Activated T-cell treated with anti-CD3 and anti-CD28 coated beads, Interleukin-2, amount 50 U/mL, for 1 hour (primary cell): ENCODE measurements at places on chromosomes 7 and 10.
A peak's percentile ranks its signal among the peaks of the same experiment; 100 is the strongest.

DNA sequence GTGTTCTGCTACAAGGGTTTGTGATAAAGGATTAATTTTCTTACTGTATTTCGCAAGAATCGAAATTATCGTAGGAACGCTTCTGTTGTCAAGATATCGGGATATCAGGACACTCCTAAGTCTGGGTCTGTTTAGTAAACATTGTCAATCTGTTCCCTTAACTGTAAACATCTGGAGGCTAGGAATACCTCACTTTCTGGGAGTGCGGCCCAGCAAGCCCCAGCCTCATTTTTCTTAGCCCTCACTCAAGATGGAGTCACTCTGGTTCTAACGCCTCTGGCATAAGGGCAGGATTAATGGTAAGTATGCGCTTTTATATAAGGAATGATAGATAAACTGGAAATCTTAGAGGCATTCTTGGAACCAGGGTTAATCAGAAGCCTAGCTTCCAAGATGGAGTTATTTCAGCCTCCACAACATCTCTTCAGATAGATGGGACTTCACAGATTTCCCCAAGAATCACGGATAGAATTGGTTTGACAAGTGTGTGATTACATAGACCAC is 30.1 kb upstream of the CCL24 start:
- DNase-seq = no peak

DNA sequence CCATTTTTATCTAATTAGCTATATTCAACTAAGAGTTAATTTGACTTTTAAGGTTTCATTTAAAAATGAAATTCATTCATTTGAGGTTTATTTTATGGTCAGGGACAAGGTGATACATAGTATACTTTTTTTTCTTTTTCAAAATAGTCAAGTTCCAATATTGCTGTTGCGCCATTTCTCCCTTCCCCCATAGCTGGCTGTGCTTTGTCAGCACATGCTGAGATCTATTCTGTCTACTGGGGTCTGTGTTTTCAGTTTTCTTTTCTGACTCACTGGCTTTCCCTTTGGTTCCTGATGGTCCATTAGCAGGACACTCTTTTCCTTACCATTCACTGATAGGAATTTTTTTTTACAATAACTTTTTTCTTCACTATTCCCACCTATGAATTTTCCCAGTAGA is 336.4 kb upstream of the TMEM229A start:
- DNase-seq = no peak

GRCh38 chr7:44044315-44045225 is at the start of gene DBNL:
Gene DBNL (plus strand): TSS chr7:44044702. CDS start chr7:44044738, 36 bp downstream.
- peak; percentile 88 for DNase-seq

- DNase-seq = peak; percentile 53
Observed at GRCh38 chr7:21944616-21945453, 864 bp downstream of the CDCA7L start.

GRCh38 chr10:472241-472910 is 217.1 kb downstream of the DIP2C start:
- DNase-seq = no peak

DNA sequence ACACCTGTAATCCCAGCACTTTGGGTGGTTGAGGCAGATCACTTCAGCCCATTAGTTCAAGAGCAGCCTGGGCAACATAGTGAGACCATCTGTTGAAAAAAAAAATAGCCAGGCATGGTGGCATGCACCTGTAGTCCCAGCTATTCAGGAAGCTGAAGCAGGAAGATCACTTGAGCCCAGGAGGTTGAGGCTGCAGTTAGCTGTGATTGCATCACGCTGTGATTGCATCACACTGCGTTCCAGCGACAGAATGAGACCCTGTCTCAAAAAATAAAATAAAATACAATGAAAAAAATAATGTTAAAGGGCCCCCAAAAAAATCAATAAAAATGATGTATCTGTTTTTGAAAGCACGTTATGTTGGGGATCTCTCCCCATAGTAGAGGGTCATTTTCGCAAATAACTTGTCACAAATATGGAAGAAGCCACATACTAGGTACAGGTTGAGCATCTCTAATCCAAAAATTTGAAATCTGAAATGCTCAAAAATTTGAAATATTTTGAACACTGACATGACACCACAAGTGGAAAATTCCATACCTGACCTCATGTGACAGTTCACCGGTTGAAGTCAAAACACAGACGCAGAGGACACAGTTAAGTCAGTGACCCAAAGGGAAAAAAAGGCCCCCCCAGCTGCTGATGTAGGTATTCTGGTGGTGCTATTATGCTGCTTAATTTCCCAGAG is 9.5 kb downstream of the CISD1 start:
- no peak for DNase-seq

DNA sequence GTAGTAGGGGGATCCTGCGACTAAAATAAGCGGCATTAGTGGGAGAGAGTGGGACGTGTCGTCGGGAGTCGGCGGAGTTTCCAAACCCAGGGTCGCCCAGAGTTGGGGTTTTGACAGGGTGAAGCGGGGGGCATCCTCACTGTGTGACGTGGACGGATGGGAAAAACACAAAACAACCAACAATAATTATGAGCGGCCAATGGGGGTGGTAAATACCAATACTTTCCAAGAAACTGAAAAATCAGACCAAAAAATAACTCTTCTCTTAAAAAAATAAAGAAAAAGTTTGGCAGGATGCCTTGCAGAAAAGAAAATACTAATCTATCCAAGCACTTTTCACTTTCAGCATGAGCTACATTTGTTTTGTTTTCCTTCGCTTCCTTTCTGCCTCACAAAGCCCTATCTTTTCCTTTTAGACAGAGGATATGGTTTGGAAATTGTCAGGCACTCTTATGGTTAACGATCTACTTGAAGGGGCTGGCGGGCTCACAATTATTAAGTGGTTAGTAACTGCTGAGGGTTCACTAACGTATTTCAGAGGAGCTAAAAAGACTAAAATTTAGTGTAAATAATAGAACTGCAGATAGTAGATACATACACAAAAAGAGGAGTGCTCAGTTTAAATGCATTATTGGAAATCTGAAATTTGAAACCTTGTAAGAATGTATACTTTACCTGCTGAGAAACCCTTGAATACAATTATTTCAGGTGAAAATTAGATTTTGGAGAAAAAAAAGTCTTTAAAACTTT is 802 bp upstream of the CDK6 start:
- peak; percentile 39 for DNase-seq

- DNase-seq = no peak
Observed at GRCh38 chr7:104296900-104297299, 31.5 kb upstream of the LHFPL3 start.

GRCh38 chr10:112215342-112215774 is 31.8 kb upstream of the GPAM start:
- DNase-seq = no peak

- no peak for DNase-seq
Observed at GRCh38 chr10:76177936-76178335, 746.5 kb downstream of the LRMDA start.

DNA sequence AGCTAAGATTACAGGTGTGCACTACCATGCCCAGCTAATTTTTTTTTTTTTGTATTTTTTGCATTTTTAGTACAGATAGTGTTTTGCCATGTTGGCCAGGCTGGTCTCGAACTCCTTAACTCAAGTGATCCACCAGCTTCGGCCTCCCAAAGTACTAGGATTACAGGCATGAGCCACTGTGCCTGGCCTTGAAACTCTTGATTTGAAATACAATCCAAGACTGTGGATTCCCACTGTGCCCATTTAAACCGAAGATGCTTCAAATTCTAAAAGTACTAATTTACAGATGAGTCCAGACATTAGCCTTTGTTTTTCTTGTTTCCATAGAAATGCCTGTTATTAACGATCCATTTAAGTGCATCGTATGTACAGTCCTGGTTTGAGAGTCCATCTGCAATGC is 130.9 kb downstream of the CACNA2D1 start:
- DNase-seq = no peak

- no peak for DNase-seq
Observed at GRCh38 chr10:103181244-103181643, 11.8 kb downstream of the NT5C2 start.

DNA sequence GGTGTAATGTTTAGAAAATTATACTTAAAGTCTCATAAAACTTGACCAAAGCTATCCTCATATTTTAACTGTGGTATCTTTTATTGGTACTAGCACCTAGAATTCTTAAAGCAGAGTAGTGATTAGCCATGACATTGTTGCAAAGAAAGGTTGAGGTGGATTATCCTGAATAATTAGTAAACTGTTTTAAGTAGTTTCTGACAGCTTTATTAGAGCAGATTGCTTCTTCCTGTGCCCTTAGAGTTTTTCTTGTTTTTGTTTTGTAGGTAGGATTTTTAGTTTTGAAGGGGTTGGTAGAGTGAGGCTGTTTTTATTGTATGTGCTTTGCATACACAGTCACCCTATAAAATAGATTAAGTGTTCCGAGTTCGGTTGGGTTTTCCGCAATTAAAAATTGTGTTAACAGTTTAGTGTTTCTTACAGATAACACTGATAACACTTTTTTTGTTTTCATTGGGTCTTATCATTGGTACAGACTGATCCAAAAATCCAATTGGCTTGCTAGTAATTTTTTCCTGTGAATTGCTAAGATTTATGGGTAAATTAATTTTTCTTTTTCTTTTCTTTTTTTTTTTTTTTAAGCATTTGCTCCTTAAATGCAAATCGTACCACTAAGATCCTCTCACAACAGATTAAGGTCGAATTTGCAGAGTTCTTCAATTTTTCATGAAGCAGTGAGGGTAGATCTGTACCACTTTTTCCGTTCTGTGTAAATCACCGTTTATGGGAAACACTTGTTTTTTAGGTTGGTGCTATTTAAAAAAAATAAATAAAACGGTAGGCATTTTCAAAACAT is 2.1 kb upstream of the PBLD start:
- no peak for DNase-seq

- DNase-seq = no peak
Observed at GRCh38 chr7:122727354-122727753, 24.6 kb upstream of the RNF148 start.

- DNase-seq = no peak
Observed at GRCh38 chr10:19117438-19117837, 68.8 kb downstream of the MALRD1 start.

DNA sequence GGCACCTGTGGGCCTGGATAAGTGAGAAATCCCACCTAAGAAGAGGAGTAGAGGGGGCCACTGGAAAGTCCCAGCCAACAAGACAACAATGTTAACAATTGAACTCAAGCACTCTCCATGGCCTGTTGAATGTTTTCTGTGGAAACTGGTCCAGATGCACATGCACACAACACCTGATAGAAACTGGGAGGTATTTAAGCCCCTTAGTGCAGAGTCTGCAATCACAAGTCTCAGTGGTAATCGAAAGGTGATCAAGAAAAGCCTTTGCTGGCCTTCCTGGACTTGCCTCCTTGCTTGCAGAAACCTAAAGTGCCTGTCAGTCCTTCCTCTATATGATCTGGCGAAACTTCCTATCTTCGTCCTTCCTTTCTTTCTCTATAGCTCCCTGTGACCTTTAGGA is 30.6 kb upstream of the HNRNPH3 start:
- DNase-seq = no peak
